T-helper 1 cell treated with Interleukin-12 subunit alpha and Interleukin-12 subunit beta and Interleukin-4 antibody, amounts not matched to agents 30 ng/mL and 1 ng/mL, for 36 hours (primary cell): ENCODE measurements at places on chromosomes 2 and 18. TPM values are rescaled to one million over a fixed set of nuclear protein-coding genes. Genes with fewer than 3 reads are reported as not detected.

LAMA3 gene
- total RNA-seq: 0.05 TPM in 1 of 2 replicates, not detected in the other

GTF3C2 gene
- 70.0 and 77.4 TPM in 2 replicates for total RNA-seq

FHL2 gene
- 4.8 and 5.7 TPM in 2 replicates for total RNA-seq

EXOC6B gene
- total RNA-seq: 12.9 and 15.2 TPM in 2 replicates

SERPINB4 gene
- total RNA-seq: not detected in 2 replicates
